ENCODE measurements at places on chromosomes 5 and 9.

DNA sequence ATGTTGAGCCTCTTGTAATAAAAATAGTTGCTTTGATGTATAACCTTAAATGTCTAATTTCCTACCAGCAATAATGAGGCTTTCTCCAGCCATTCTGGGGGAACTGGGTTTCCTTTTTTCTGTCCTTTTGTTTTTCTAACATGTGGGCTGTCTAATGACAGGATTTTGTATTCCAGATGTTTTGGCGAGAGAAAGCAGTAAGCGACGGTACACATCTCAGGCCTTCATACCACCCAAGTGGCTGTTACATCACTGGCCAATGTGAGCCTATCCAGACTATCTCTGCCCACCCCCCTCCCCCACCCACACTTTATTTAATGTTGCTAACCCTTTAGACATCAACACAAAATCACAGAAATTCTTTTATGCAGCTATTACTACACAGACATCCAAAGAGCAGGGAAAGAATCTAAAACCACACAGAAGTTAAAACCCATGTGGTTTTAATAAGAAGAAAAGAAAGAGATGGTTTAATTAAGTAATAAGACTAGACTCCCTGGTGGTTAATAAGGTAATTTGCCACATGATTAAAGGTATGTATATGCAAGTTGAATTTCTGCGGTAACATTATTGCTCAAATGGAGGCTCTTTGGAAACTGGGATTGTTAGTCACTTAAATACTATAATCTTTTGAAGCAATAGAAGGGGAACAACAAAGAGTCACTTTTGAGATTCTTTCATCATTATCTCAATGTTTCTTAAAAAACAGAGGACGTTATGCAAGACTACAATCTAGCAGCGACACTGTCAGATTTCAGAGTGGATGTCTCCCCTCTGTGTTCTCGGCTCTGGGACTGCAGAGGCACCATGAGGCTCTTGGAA, 365.1 kb downstream of the ENC1 start:
- DNase-seq, result no peak

DNA sequence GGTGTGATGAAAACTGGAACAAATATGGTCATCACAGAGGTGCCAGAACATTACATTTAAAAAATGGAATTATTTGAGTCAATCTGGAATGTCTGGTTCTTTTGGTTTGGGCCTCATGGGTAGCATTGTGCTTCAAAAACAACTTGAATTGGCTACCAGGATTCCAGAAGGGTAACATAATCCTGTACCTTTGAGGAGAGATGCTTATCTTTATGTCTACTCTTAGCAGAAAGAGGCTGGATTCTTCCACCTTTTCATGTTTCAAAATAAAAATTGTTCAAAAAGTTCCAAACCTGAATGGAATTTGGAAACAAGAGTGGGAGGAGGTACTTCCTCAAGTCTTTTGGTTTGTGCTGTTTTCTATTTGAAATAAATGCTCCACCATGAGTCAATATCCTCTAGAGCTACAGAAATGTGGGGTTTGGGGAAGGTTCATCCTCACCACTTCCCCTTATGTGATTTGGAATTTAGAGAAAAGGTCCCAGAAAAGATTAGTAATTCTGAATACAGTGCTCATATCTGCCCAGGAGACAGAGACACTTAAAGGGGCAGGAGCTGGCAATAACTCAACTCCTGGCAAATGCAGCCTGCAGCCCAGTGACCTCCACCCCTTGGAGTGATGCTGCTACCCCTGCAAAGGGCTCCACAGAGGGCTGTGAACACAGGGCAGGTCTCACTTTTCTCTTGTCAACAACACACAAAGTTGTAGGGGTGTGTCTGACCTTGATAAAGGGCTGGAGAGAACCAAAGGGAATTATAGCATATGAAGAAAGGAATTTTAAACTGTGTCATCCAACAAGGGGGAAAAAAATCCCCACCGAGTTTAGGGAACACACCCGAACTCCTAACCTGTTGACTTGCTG, 272.8 kb downstream of the CWC27 start:
- no peak for DNase-seq

GRCh38 chr9:36129139-36129538, 7.4 kb upstream of the GLIPR2 start:
- DNase-seq, result no peak

GRCh38 chr5:137836997-137837396, 30.7 kb upstream of the MYOT start:
- DNase-seq, result no peak

GRCh38 chr5:21221616-21222015, 1233.6 kb upstream of the CDH18 start:
- DNase-seq, result no peak

GRCh38 chr9:89606049-89606623, 1.3 kb downstream of the GADD45G start:
- DNase-seq, result peak; percentile 67

- no peak for DNase-seq
Observed at GRCh38 chr9:26169708-26170107, 491.5 kb upstream of the TUSC1 start.

- DNase-seq, result no peak
Observed at GRCh38 chr5:56479696-56480077, 246.6 kb upstream of the ANKRD55 start.

- no peak for DNase-seq
Observed at GRCh38 chr5:169423580-169424278, 122.8 kb upstream of the SLIT3 start.

GRCh38 chr5:80435476-80435875, 27.6 kb downstream of the ZFYVE16 start:
- no peak for DNase-seq

DNA sequence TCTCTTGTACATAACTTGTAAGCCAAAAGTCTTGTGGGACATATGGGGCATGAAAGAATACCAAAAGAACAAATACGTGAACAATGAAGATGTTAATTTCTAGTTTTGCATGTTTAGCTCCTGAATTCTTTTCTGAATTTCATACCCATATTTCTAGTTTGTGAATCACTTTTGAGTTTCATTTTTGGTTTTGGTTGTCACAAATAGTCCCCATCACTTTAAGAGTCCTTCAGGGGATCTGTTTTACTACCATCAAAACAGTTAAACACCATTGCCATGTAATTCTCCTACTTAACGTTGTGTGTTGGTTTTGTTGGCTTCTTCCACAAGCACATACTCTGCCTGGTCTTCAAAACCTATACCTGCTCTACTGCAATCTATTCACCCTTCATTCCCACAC, 27.0 kb downstream of the VCAN start:
- no peak for DNase-seq

DNA sequence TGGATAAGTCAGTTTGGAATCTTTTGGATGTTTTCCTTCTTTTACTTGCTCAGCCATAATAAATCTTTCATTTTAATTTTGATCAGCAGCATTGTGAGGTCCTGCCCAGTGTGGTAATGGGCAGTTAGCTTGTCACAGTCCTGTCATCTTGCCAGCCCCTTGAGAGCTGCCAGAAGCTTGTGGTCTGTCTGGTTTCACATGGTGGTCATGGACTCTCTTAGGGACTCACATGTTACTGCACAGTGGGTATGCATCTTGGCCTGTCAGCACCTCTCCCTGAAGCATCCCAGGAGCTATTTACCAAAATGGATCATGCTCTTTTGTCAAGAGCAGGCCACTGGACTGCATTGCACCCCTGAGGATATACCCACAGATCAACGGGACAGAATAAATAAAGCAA, 60.3 kb downstream of the DAPK1 start:
- DNase-seq, result peak; percentile 63

GRCh38 chr5:81590498-81591384, 160.2 kb downstream of the SSBP2 start:
- DNase-seq, result no peak

DNA sequence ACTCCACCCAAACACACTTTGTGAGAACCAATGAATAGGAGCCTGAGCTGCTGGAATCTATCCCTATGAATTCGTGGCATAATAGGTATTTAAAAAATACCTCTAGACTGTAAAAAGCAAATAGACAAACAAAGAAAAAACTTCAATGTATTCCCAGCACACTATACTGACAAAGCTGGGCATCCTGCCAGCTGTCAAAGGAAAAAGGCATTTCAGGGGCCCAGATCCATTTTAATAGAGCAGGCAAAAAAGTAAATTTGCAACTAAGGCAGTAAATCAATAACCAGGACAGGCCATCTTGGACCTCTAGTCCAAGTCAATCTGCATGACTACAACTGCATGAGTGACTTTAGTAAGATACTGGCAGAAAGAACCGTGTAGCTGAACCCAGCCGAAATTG, 25.6 kb upstream of the LARP1 start:
- no peak for DNase-seq

GRCh38 chr9:21985964-21986667, 8.1 kb downstream of the CDKN2A start:
- no peak for DNase-seq

All from right forelimb (tissue), 1 donor.